ENCODE measurements at places on chromosomes 1 and 21.

GRCh38 chr1:228171221-228171891 lies 5.8 kb downstream of the IBA57 start:
- no peak for DNase-seq

DNA sequence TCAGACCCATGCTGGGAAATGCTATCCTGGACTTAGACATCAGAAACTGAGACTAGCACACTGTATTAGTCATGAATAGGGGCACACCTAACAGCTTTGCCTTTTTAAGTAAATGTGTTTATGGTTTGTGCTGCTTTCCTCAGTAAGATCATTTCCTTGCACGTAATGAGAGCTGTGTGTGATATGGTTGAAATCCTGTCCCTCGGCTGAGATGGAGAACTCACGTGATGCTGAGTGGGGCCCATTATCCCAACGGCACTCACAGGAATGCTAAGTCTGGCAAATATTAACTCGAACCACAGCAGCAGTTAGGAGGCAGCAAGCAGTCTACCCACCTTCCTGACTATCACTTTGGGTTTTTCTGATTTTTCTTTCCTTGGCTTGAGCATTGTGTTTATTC lies 38.2 kb downstream of the BCL9 start:
- DNase-seq: no peak

- no peak for DNase-seq
These were observed 64.0 kb downstream of the KCNAB2 start for GRCh38 chr1:6109688-6110087.

- no peak for DNase-seq
These were observed 17.7 kb upstream of the SH2D2A start for GRCh38 chr1:156834322-156834721.

DNA sequence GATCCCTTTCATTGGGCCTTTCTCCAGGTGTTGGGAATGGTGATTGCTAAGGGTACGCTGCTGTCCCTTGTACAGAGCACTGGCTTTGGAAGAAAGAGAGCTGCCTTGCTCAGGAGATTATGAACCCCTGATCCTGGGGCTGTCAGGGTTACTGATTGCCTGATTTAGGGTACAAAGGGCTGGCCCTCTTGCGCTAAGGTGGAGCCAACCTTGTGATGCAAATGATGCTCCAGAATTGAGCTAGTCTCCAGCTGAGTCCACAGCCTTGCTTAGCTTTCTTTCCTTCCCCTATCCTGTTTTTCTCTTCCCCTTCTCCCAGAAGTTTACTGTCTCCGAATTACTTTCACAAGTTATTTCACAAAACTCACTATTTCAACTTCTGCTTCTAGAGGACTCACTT lies 334.7 kb downstream of the AMY1C start:
- no peak for DNase-seq

DNA sequence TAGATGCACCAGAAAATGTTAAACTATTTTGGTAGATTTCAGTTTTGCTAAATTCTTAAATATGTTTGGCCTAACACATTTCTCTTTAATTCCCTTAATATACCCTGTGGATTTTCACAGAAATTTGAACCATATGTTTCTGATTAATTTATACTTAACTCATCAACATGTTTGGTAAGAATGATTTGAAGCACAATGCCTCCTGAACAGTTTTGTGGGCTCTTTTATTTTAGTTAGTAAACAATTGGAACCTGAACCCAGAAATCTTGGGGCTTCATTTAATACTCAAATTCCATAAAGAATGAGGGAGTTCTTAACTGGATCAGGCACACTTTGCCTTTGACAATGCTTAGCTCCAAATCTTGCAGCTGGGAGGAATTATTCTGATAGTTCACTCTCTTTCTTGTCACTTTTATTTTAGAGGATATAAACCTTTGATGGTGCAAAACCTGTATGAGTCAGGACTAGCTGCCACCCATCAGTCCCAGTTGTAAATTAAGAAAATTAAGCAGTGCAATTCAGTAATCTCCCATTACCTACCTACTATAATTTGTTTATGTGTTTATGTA lies 24.6 kb upstream of the LYPLAL1 start:
- no peak for DNase-seq

GRCh38 chr1:109438798-109439297 lies 12.6 kb upstream of the PSMA5 start:
- DNase-seq: peak; percentile 89

GRCh38 chr1:115283681-115284146 lies 54.3 kb downstream of the NGF start:
- DNase-seq: no peak

DNA sequence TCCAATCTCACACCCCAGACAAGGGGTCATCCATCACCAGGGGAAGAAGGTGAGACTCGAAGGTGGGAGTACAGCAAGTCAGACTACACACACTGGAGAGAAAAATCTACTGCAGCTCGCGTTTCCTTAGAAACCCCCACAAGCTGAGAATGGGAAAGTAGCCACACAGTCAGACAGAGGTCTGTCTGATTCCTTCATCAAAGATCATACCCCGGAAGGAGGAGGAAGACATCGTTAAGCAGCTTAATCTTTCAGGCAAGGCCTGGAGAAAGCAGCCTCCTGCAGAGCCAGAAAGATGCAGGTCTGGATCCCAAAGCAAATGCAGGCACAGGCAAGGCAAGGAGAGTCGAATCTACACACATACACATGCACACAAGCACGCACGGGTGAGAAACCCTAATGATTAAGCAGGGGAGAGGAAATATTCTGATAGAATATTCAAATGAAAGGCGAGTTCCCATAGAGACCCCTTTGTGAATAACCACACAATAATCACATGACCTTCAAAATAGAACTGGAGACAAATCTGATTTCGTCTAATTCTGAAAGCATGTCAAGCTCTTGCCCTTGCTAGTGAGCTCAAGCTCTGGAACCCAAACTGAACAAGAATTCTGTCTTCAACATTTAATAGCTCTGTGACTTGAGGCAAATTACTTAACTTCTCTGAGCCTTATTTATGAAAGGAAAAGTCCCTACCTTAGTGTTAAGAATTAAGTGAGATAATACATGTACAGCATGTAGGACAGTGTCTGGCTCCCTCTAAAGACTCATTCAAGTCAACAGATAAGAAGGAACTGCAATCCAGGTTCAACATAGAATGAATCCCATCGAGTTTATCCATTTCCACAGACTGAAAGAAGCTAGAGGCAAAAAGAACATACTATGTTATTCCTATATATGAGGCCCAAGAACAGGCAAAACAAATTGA lies 387.8 kb downstream of the OMA1 start:
- DNase-seq: no peak

GRCh38 chr1:179251675-179252074 lies 22.2 kb upstream of the ABL2 start:
- peak; percentile 22 for DNase-seq

- no peak for DNase-seq
These were observed 14.7 kb downstream of the RHEX start for GRCh38 chr1:206067486-206068227.

GRCh38 chr21:17572431-17572830 lies 40.3 kb downstream of the BTG3 start:
- DNase-seq: no peak

GRCh38 chr1:194734970-194735369 lies 1548.6 kb upstream of the B3GALT2 start:
- DNase-seq: no peak

- DNase-seq: peak; percentile 46
These were observed 2.3 kb downstream of the IFI44L start for GRCh38 chr1:78622548-78622947.

DNA sequence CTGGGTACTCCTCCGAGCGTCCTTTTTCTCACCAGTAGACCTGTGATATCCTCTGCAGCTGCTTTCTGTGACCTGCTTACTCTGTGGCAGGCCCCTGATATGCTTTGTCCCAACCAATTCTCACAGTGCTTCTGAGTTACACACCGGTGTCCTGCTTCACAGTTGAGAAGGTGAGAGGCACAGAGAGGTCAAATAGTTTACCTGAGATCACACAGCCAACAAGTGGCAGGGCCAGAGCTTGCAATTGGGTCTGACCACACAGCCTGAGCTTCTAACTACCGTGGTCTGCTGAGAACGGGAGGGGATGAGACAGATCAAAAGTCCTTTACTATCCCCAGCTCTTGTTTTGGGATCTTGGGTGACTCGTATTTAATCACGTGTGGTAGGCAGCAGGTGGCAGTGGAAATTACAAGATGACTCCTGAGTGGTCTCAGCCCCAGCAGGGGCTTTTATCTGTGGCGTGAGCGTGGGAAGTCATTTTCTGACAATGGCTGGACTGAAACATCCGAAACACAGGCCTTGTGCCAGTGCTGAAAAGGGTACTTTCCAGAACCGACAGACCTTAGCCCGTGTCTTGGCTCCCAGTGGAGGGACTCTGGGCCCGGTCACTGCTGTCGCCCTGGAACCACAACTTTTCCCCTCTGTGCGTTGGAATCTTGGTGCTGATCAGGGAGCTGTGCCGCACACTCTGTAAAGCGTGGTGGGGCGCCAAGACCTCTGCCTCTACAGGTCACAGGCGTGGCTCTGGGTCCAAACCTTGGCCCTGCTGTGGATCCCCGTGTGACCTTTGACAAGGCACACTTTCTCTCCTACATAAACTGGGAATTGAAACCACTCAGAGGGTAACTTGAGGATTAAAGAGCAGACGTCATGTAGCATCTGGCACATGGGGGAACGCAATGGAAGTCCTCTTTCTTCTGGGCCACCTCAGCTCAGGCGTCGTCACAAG lies 11.9 kb downstream of the THEMIS2 start:
- peak; percentile 91 for DNase-seq

GRCh38 chr1:15945832-15946448 lies 30.0 kb downstream of the ZBTB17 start:
- no peak for DNase-seq

- no peak for DNase-seq
These were observed 5.1 kb upstream of the AIM2 start for GRCh38 chr1:159081626-159082025.

DNA sequence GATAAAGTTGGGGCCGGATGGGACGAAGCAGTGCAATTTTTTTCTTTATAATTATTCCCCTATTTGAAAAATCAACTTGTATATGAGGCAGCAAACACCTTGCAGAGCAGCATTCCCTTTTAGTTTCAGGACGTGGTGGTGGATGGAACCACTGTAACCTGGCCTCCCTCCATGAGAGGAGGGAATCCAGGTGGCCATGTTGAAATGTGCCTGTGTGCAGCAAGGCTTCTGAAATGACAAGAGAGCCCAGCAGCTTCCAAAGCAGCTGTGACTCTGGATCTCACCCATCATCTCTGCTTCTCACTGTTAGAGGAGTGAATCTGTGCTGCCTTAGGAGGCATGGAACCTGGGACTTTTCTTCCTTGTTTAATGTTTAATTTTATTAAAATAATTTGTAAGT lies 42.3 kb downstream of the NFIA start:
- no peak for DNase-seq

DNA sequence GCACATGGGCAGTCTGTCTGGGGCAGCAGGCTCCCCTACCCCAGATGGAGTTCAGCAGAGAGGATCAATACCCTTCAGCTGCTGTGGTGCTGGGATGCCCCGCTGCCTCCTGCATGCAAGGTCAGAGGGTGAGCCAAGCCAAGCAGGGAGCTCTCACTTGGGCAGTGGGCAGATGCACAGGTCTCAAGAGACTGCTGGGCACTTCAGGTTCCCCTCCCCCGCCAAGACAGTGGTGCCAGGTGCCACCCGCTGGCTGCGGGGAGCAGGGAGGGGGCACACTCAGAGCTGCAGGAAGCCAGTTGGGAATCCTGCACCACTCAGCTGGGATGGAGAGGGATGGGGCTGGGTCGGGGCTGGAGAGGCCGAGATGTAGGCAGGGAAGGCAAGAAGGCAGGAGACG lies 15.8 kb upstream of the EVA1B start:
- DNase-seq: no peak

- DNase-seq: no peak
These were observed 780.5 kb downstream of the MRPL39 start for GRCh38 chr21:24826822-24827221.

DNA sequence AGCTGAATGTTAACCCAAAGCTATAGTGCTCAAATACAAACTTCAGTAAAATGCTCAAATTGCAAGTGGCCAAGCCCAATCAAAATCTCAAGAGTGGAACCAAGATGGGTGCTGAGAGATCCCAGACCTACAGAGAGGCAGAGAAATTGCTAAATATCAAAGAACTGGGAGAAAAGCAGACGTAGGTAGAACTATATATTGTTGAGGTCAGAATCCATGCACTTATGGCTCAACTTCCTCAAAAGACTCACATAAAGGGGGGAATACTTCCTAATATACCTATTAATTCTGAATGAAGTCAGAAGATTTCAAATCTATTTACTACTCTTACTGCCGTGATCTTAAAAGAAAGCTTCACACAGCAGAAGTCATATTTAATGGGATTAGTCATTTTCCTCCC lies 65.2 kb downstream of the PUM1 start:
- DNase-seq: peak; percentile 38

- no peak for DNase-seq
These were observed 254.4 kb downstream of the FOXD2 start for GRCh38 chr1:47692196-47692595.

GRCh38 chr1:10444248-10444647 lies 5.6 kb upstream of the CORT start:
- no peak for DNase-seq

DNA sequence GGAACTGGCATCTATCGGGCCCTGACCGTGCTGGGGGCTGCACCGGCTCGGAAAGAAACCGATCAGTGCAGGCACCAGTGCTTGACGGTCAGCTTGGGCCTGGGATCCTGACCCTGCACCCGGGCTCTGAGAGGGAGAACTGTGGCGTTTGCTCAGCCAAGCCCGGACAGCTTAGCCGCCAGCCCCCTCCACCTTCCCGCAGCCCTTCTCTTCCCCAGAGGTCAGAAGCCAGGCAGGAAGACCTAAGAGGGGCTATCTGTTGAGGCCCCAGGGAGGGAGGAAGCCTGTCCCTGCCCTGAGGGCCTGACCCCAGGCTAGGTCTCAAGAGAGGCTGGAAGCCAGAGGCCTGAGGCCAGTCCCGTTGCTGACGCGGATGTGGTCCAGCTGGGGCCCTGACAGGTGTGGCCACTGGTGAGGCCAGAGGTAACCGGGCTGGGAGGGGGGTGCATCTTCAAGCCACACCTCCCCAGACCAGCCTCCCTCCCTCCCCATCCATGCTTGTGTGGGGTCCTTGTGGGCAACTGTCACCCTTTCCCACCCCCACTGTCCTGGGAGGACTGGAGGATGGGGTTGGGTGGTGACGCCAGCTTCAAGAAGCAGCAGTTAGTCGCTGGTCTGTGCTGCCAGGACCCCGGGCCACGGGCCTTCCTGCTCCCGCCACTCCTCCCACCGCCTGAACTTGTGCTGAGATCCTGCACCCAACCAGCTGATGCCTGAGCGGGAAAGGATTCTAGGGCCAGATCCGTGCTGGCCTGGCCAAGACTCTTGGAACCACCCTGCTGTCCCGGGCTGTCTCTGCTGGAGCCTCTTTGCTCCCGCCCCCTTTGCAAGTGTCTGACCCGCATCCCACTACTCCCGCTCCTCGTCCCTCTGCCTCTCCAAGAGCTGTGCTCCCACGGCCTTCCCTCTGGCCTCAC lies 2.6 kb upstream of the DVL1 start:
- DNase-seq: no peak

- DNase-seq: peak; percentile 38
These were observed 23.6 kb downstream of the PTPRU start for GRCh38 chr1:29259802-29260441.

- DNase-seq: no peak
These were observed 2.3 kb upstream of the PLA2G2A start for GRCh38 chr1:19981507-19982312.

Data from inflammatory macrophage treated with lipopolysaccharide for 4 hours (primary cell).